ENCODE measurements at places on chromosomes 5 and 9.

- H3K36me3 ChIP-seq: no peaks in the 10 kb centered on the region
- H3K4me3 ChIP-seq: no peak overlapping the region
- H3K27ac ChIP-seq: no peak overlapping the region
Observed at GRCh38 chr9:14797435-14797834, 74.9 kb upstream of the CER1 start.

GRCh38 chr5:25944786-25945185 is 1093.6 kb downstream of the CDH9 start:
- H3K4me3 ChIP-seq: no peak overlapping the region
- H3K36me3 ChIP-seq: no peaks in the 10 kb centered on the region
- no peaks in the 10 kb centered on the region for H3K4me1 ChIP-seq
- H3K27ac ChIP-seq: no peak overlapping the region
- DNase-seq: no peak
- H3K27me3 ChIP-seq: no peaks in the 10 kb centered on the region

GRCh38 chr9:14812806-14813205 is 90.3 kb upstream of the CER1 start:
- H3K27ac ChIP-seq: no peak overlapping the region
- no peaks in the 10 kb centered on the region for H3K27me3 ChIP-seq
- no peaks in the 10 kb centered on the region for H3K36me3 ChIP-seq
- no peaks in the 10 kb centered on the region for H3K4me1 ChIP-seq
- no peak for DNase-seq
- H3K4me3 ChIP-seq: no peak overlapping the region

DNA sequence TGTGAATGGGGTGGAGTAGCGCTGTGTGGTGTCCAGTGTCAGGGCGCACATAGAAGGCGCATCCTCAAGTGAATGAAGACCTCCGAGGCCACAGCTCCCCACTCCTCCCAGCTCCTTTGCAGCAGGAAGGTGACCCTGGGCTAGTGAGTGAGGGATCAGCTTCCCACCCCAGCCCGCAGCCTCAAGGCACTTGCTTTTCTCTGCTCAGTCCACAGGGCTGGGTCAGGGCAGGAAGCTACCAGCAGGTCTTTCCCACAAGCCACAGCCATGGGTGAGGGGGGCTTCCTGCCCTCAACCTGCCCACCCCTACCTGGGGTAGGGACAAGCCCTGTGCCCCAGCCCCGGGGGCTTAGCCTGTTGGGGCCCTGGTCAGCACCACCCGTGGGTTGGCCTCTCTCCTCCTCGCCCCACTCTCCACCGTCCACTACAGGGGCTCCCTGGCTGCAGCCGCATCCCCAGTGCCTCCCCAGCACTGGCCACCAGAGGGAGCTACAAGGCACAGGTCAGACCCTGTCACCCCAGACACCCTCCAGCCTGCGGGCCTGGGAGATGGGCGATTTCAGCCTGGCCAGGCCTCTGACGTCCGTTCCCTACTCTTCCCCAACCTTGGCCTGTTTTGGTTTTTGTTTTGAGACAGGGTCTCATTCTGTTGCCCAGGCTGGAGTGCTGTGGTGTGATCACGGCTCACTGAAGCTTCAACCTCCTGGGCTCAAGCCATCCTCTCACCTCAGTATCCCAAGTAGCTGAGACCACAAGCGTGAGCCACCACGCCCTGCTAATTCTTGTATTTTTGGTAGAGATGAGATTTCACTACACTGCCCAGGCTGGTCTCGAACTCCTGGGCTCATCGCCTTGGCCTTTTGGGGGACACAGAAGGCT is 1.3 kb upstream of the ABCA2 start:
- no peaks in the 10 kb centered on the region for H3K36me3 ChIP-seq
- peaks cover 4% of the 10 kb centered on the region for H3K4me1 ChIP-seq
- no peaks in the 10 kb centered on the region for H3K27me3 ChIP-seq
- peak overlapping the region; percentile 64 for H3K4me3 ChIP-seq
- peak; percentile 41 for DNase-seq

DNA sequence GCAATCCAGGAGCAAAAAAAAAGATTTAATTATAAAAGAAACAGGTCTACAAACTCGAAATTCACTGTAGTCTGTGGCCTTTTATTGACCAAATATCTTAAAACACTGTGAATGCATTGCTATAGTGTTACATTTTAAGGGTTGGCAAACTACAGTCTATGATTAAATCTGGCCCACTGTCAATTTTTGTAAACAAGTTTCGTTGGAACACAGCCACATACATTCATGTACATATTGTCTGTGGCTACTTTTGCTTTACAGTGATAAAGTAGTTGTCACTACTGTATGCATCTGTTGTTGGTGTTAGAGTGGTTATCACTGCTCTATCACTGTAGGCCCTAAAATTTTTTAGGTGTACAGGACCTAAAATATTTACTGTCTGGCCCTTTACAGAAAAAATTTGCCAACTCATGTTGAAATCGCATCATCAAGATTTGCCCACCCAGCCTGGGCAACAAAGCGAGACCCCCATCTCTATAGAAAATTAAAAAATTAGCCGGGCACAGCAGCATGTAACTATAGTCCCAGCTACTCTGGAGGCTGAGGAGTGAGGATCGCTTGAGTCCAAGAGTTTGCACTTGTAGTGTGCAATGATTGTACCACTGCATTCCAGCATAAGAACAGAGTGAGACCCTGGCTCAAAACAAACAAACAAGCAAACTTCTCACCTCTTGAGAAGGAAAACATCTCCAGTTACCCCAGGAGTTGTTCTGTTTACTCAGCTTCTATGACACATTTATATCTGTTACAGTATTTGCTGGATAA is 89.0 kb downstream of the ERBIN start:
- no peak overlapping the region for H3K27ac ChIP-seq
- peaks cover 2% of the 10 kb centered on the region for H3K36me3 ChIP-seq
- no peak overlapping the region for H3K4me3 ChIP-seq
- H3K27me3 ChIP-seq: no peaks in the 10 kb centered on the region
- H3K4me1 ChIP-seq: no peaks in the 10 kb centered on the region
- DNase-seq: peak; percentile 28

- H3K36me3 ChIP-seq: no peaks in the 10 kb centered on the region
- H3K4me1 ChIP-seq: no peaks in the 10 kb centered on the region
- no peaks in the 10 kb centered on the region for H3K27me3 ChIP-seq
Observed at GRCh38 chr9:8160787-8161186, 361.2 kb upstream of the DMAC1 start.

All from fibroblast of lung (primary cell).